Caudate nucleus (tissue), 63 donors: ENCODE measurements at places on chromosomes 6 and 20.

DNA sequence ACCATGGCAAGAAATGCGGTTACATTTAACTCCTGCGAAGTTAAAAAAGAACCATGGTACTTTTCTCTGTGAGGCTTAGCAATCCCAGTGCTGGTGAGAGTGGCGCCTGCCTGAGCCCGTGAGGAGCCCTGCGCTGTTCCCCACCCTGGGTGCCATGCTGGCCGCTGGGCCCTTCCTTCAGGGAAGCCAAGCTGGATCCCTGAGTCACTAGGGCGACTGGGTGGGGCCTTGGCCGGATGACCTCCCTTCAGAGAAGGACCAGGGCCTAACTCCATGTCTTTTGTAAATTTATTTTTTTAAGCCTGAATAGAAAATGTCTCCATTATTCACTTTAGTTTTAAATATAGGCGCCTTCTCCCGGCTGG lies 209.1 kb downstream of the ERMARD start:
- DNase-seq = no peak

DNA sequence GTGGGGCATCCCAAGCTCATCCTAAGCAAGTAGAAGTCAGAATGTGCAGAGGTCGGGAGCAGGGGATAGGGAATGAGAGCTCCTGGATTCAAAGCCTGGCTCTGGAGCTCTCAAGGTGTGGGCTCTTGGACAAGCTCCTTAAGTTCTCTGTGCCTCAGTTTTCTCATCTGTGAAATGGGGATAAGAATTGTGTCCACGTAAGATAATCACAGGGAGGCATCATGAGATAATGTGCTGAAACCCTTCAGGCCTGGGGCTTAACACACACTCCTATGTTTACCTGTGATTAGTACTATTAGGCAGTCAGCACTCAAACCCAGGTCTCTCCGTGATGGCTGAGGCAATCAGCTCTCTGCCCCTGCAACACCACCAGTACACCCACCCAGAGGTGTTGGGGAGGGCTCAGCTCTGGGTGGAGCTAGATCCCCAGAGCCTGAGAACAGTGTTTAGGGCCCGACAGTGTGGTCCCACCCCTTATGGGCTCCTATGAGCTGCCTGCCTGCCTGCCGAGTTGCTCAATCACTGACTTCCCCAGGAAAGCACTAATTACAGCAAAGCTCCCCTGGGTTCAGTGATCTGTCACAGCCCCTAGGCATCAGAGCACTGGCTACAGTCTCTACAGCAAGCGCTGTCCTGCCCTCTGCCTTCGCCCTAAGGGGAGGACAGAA lies 6.3 kb upstream of the SIRPA start:
- no peak for DNase-seq

DNA sequence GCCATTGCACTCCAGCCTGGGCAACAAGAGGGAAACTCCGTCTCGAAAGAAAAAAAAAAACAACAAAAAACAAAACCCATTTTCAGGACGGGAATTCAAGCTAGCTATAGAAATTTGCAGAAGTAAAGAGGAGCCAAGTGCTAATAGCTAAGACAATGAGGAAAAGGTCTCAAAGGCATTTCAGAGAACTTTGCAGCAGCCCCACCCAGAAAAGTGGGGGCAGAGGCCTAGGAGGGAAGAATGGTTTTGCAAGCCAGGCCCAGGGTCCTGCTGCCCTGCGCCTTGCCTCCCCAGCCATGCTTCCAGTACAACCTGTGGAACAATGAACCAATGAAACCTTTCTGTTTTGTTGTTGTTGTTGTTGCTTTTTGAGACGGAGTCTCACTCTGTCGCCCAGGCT lies 38.3 kb upstream of the SAMHD1 start:
- no peak for DNase-seq

DNA sequence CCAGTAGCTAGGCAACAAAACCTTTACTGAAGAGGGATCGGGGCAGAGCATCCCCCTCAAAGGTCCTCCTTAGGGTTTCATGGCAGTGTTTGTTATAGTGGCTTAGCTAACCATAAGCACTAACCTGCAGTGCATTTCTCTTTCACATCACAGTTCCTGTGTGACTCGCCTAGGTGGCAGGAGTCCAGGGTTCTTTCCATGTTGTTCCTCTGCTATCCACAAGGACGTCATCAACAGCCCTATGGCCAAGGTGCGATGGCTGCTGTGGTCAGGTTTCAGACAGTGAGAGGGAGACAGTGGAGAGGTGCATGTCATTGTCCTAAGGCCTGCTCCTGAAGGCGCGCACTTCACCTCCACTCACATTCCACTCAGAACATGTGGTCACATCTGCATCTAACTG lies 38.8 kb upstream of the FOXA2 start:
- no peak for DNase-seq

DNA sequence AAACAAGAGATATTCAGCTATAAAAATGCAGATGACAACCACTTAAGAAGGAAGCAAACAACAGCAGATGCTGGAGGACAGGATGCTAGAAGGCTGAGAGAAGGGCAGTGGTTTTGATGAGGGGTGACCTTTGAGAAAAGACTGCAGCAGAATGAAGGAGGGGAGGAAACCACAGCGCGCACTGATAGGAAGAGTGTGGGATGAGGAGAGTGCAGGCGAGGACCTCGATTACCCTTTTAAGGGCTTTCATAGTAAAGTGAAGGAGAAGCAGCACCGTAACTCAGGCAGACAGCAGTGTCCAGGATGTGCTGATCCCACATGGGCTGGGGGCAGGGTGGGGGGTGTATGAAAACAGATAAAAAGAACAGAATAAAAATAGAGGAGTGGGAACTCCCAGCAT lies 19.2 kb downstream of the ZBTB2 start:
- DNase-seq = no peak

GRCh38 chr6:136471372-136471771 lies 78.8 kb downstream of the MAP7 start:
- DNase-seq = no peak

- DNase-seq = no peak
Observed at GRCh38 chr6:88730611-88731011, 232.8 kb downstream of the RNGTT start.

DNA sequence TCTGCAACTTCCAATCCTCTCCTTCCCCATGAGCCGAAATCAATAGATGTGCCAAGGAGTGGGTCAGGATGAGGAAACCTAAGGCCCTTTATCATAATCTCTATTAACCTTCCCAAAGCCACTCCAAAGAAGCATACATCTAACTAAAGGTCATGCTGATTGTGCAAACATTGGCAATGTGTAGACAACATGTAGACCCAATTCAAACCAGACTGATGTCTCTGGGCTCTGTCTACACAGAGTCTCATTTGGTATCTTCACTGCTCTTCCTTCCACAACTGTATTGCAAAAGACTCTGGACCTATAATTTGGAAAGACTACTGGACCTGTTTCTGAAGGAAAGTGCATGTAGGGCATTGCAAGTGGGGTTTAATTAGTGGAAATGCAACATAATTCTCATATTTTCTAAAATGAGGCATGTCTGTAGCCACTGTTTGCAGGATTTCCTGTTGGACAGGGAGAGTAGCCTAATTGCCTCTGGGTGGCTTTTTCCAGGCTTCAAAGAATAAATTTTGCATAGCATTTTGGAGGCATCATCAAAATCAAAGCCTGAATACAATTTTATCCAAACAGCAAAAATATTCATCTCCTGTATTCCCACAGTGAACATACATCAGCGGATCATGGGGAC lies 35.0 kb upstream of the MLIP start:
- DNase-seq = no peak

GRCh38 chr6:15150207-15150606 lies 95.7 kb upstream of the JARID2 start:
- DNase-seq = no peak

DNA sequence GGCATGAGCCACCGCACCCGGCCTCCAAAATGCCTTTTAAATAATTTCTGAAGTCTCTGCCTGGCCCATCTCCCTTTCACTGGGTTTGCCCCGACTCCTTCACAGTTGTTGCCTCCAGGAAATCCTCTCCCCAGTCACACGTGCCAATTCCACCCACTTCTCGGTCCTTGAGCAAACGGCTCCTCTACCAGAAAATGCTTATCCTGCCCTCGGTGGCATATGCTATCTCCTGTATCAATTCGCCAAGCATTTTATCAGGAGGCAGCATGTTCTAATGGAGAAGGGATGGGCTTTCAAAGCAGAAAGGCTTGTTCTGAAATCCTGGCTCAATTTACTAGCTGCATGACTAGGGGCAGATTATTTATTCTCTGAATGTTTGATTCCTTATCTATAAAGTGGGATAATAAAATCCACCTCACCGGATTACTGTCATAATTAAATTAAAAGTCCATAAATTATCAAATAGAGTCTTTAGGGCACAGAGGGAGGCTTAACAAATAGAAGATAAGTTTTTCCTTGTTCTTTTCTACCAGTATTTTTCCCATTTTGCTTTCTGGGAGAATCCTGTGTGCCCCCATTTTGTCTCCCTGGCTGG lies 66.3 kb downstream of the PPP1R3G start:
- no peak for DNase-seq

DNA sequence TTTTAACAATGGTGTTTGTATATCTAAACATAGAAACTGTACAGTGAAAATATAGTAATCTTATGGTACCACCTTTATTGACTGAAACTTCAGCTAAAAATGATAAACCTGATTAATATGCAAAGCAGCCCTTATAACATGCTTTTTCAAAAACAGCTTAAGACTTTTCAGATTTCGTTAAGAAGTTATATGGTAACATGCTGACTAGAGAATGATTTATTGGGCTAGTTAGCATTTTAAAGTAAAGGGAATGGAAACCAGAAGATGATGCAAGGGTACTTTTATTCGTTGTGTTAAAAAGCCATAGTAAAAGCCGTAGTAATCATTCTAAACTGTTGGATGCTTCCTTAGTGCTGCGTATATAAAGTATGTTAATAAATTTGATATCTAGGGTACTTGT lies 50.5 kb downstream of the CBFA2T2 start:
- no peak for DNase-seq

- no peak for DNase-seq
Observed at GRCh38 chr6:139425780-139426179, 51.3 kb upstream of the CITED2 start.

- DNase-seq = no peak
Observed at GRCh38 chr20:10671919-10672623, 1.7 kb downstream of the JAG1 start.

GRCh38 chr6:39956936-39957335 lies 22.7 kb upstream of the MOCS1 start:
- DNase-seq = no peak

- DNase-seq = no peak
Observed at GRCh38 chr6:15269011-15269410, 23.1 kb downstream of the JARID2 start.

- no peak for DNase-seq
Observed at GRCh38 chr20:58526411-58526810, 11.2 kb upstream of the APCDD1L start.

DNA sequence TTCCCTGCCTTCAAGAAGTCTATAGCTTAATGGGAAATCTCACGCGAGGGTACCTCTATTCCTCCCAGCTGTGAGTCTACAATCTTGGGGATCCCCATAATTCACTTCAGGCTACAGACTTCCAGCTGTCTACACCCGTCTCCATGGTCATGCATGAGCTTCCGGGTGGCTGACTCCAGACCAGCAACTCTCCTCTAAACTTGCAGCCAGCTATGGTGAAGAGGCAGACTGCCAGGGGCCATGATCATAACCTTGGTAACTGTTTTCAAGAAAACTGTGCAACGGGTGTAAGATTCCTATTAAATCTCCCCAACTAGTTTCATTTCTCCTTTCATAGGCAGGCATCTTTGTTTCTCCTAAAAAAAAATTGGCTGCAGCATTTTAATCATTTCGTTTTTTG lies 534.4 kb upstream of the CHD6 start:
- no peak for DNase-seq

DNA sequence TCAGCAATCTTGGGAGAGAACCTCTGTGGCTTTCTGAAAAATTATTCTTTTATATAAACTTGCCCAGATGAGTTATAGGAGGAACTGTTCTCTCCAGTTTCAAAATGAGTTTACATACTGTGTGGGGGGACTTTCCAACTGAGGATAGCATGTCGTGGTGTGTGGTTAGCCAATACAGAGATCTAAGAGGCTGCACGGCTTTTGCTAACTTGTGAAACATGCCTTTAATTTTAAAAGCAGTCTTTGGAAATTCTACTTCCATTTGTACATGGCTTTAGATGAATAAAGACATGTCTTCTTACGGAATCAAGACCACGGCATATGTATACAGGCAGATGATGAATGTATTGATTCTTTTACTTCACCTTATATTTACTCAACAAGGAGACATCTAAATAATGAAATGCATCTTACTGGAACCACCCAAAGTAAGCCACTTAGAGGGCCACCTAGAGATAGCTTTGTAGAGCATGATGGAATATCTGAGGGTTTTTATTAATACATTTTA lies 39.8 kb downstream of the HIVEP1 start:
- no peak for DNase-seq

GRCh38 chr6:20719980-20720379 lies 185.7 kb downstream of the CDKAL1 start:
- no peak for DNase-seq

GRCh38 chr6:169991031-169991390 lies 239.6 kb downstream of the ERMARD start:
- DNase-seq = no peak

GRCh38 chr6:99867026-99867425 lies 127.0 kb downstream of the MCHR2 start:
- DNase-seq = no peak

GRCh38 chr6:108581237-108581931 lies 20.7 kb downstream of the FOXO3 start:
- DNase-seq = no peak

DNA sequence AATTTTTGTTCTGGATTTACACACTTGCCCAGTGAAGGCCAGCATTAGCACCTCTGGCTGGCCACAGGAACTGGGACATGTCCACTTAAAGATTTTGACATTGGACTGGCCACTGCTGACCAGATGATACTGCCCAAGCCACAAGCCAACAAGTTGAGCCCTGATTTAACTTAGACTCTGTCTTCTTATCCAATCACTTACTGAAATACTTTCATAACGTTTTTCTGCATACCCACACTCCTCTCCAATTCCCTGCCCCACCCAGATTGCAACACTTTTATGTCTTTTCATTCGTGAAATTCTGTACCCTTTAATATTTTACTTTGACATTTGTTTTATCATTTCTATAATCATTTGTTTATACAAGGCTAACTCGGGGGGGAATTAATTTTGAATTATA lies 170.3 kb upstream of the TAB2 start:
- DNase-seq = no peak

GRCh38 chr20:57559289-57559634 lies 1.6 kb upstream of the PCK1 start:
- no peak for DNase-seq

GRCh38 chr6:227812-228338 lies 64.4 kb upstream of the DUSP22 start:
- no peak for DNase-seq

DNA sequence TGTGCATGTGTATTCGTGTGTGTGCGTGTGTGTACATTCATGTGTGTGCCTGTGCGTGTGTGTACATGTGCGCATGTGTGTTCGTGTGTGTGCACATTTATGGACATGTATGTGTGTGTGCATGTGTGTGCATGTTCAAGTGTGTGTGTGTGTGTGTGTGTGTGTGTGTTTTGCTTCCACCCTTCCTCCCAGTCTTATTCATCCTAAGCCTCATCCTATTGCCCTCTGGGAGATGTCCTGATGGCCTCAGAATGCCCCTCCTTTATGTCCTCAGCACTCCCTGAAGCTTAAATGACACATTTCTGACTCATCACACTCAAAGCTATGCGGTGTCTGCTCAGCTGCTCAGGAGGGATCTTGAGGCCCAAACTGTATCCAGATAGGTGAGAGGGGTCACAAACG lies 76.6 kb upstream of the CCDC167 start:
- DNase-seq = no peak
